ENCODE measurements at places on chromosomes 13 and 19. TPM values are rescaled to one million over a fixed set of nuclear protein-coding genes. Genes with fewer than 3 reads are reported as not detected.

- no peaks in the 10 kb centered on the region for H3K36me3 ChIP-seq
- H3K4me1 ChIP-seq: no peaks in the 10 kb centered on the region
- H3K27ac ChIP-seq: no peak overlapping the region
- H3K4me3 ChIP-seq: no peak overlapping the region
- no peaks in the 10 kb centered on the region for H3K27me3 ChIP-seq
Measured at GRCh38 chr13:93270769-93271742, 44.4 kb downstream of the GPC6 start.

Gene SPACA4
- total RNA-seq: not detected

DNA sequence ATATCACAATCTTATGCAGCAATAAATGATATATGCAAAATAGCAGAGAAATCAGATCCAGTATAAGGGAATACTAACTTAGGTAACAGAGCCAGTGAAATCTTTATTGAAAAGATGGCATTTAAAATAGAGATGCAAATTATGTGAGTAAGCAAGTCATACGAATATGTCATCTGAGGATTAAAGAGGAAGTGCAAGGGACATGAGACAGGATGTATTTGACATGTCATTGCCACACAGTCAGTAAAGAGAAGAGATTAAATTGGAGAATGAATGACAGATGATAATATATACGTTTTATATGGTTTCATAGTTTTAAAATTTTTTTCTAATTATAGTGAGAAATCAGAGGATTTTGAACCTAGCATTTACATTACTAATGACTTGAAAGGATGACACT, 426.4 kb downstream of the SLITRK5 start:
- no peak for ATAC-seq
- H3K36me3 ChIP-seq: no peaks in the 10 kb centered on the region
- H3K4me1 ChIP-seq: no peaks in the 10 kb centered on the region
- no peak overlapping the region for H3K4me3 ChIP-seq
- no peak overlapping the region for H3K27ac ChIP-seq

- no peak for ATAC-seq
- H3K4me3 ChIP-seq: no peak overlapping the region
- no peaks in the 10 kb centered on the region for H3K36me3 ChIP-seq
- no peaks in the 10 kb centered on the region for H3K4me1 ChIP-seq
- H3K27me3 ChIP-seq: no peaks in the 10 kb centered on the region
Measured at GRCh38 chr13:111005364-111005763, 90.5 kb upstream of the ANKRD10 start.

Gene IFNL1
- not detected for total RNA-seq

Gene CRB3
- not detected for total RNA-seq

Gene PTPRH
- total RNA-seq: 0.54 TPM

Gene FFAR1
- total RNA-seq: not detected

- no peak overlapping the region for H3K4me3 ChIP-seq
- H3K27ac ChIP-seq: peak overlapping the region; percentile 14
- H3K4me1 ChIP-seq: no peaks in the 10 kb centered on the region
- no peaks in the 10 kb centered on the region for H3K36me3 ChIP-seq
- H3K27me3 ChIP-seq: no peaks in the 10 kb centered on the region
Measured at GRCh38 chr13:80824229-80824628, 483.3 kb upstream of the SPRY2 start.

DNA sequence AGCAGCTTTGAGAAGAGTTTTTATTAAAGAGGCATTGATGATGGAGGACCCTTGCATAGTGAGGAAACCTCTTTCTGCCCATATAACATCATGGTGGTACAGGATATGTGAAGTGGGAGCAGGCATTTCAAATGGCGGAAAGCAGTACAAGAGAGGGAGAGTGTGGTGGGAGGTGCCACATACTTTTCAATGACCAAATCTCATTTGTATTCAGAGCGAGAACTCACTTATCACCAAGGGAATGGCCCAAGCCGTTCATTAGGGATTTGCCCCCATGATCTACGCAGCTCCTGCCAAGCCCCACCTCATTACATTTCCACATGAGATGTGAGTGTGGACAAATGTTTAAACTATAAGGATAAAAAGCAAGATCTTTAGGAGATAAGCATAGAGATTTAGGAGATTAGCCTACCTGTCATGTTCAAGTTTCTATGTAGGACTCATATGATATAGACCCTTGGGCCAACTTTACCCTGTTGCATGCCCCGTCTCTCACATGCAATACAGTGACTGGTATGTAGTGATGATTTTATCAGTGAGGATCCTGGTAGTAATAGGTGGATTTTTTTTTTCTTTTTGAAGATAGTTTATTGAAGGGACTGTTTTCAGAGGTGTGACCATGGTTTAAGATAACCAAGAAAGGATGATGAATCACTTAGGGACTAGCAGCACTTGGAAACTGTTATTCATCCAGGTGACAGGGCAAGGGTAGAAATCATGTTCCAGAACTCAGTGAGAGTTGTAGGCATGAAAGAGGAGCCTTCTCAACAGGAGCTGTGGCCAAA, 38.3 kb downstream of the DNAJC15 start:
- H3K4me1 ChIP-seq: peaks cover 19% of the 10 kb centered on the region
- ATAC-seq: no peak
- no peaks in the 10 kb centered on the region for H3K27me3 ChIP-seq
- H3K27ac ChIP-seq: no peak overlapping the region

Gene CLC
- not detected for total RNA-seq

- H3K36me3 ChIP-seq: no peaks in the 10 kb centered on the region
- H3K27ac ChIP-seq: no peak overlapping the region
- H3K4me1 ChIP-seq: no peaks in the 10 kb centered on the region
- H3K4me3 ChIP-seq: no peak overlapping the region
Measured at GRCh38 chr19:28546148-28546685, 666.7 kb downstream of the UQCRFS1 start.

Gene FPR3
- total RNA-seq: 7.9 TPM
